ENCODE measurements at places on chromosomes 6 and 20.

DNA sequence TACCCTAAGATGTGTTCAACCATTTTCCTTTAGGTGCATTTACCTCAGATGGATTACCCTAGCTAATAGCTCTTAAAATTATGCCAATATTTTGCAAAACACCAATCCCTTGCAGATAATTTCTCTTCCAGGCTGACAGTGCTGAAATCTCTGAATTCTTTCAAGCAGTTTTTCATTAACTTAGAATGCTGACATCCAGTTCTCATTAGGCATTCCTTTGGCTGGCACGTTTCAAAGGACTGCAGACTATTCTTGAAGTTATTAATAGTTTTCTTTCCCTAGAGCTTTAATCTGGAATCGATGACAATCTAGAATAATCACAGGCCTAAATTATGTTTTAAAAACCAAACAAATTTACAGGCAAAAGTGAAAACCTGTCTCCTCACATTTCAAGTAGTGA, 68.3 kb downstream of the SMLR1 start:
- DNase-seq: no peak

- peak; percentile 12 for DNase-seq
Observed at GRCh38 chr6:137496368-137496767, 2.2 kb upstream of the OLIG3 start.

- no peak for DNase-seq
Observed at GRCh38 chr6:143863771-143864170, 503 bp upstream of the ZC2HC1B start.

- no peak for DNase-seq
Observed at GRCh38 chr6:44327760-44328159, 14.6 kb upstream of the AARS2 start.

DNA sequence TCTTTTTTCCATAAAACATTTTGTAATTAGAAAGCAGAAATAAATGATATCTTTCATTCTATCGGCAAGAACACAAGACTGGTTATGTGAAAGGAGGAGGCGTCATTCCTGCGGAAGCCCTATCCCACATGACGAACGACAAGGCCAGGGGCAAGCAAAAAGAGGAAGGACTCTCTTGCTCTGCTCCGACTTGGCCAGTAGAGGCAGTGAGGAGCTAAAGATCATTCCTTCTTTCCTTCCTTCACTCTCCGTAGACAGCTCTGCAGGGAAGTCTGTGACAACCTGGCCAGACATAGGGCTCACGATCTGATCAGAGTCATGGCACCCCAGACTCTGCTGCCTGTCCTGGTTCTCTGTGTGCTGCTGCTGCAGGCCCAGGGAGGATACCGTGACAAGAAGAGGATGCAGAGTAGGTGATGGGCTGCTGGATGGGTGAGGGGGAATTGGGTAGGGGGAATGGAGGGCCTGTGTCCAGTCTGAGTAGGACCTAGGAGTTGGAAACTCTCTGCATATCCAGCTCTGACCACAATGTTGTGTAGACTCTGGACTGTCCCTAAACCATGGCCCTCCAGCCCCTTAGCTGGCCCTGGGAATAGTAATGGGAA, at the start of gene WFDC10A:
WFDC10A (plus strand) TSS at position 244 of the 605 bp plus-strand sequence; CDS start at position 319, 75 bp downstream.
- peak; percentile 83 for DNase-seq

- DNase-seq: no peak
Observed at GRCh38 chr6:166143011-166143410, 24.6 kb downstream of the TBXT start.

DNA sequence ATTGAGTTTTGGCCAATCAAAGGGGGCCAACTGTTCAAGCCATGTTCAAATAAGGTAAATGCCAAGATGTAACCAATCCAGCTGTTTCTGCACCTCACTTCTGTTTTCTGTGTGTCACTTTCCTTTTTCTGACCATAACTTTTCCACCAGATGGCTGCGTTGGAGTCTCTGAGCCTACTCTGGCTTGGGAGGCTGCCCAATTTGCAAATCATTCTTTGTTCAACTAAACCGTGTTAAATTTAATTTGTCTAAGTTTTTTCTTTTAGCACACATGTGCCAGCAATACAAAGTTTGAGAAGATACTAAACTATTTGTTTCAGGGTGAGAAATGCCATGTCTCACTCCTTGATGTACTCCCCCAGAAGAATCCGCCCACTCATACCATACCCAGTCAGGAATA, 52.1 kb downstream of the IYD start:
- no peak for DNase-seq

- no peak for DNase-seq
Observed at GRCh38 chr6:157152556-157152955, 170.8 kb downstream of the TMEM242 start.

- DNase-seq: no peak
Observed at GRCh38 chr6:141726248-141726647, 406.5 kb upstream of the GJE1 start.

DNA sequence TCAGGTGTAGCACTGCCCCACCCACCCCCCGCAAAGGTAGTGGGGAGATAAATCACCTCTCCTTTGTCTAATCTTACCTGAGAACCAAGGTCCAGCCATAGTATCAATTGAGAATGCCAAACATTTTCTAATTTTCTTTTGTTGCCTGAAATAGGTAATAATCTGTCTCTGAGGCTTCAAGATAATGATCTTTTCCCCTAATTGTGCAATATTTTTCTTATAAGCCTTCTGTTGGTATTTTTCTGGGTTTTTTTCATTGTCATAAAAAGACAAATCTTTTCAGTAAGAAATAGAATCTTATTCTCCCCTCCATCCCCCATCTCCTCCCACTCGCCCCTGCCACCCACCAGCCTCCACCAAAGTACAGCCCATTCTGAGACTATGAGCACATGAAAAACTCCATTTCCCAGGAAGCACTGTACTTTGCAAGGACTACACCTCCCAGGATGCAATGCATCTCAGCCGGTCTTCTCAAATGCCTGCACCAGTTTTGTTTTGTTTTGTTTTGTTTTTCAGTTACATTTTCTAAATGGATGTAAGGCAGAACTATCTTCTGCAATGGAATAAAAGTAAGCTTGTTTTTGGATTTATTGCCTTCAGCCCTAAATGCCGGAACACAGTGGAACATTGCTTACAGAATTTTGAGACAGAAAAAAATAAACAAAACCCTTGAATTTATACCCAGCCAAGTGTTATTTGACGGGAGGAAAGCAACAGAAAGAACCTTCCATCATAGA, 268.0 kb downstream of the TFAP2A start:
- DNase-seq: no peak

- no peak for DNase-seq
Observed at GRCh38 chr20:61189534-61189933, 62.5 kb upstream of the CDH4 start.

Data from hematopoietic multipotent progenitor cell (in vitro differentiated cells).